ENCODE measurements at places on chromosomes 1 and 21. TPM values are rescaled to one million over a fixed set of nuclear protein-coding genes. Genes with fewer than 3 reads are reported as not detected.

LRRC53 gene
- not detected for total RNA-seq

SPAG17 gene
- under 0.01 TPM for total RNA-seq

OR2G6 gene
- total RNA-seq, result not detected

ERRFI1 gene
- 26.8 TPM for total RNA-seq

RNF187 gene
- 61.4 TPM for total RNA-seq

MAEL gene
- total RNA-seq, result not detected

ELAPOR1 gene
- 0.74 TPM for total RNA-seq
